ENCODE measurements at places on chromosomes 6 and 20.

DNA sequence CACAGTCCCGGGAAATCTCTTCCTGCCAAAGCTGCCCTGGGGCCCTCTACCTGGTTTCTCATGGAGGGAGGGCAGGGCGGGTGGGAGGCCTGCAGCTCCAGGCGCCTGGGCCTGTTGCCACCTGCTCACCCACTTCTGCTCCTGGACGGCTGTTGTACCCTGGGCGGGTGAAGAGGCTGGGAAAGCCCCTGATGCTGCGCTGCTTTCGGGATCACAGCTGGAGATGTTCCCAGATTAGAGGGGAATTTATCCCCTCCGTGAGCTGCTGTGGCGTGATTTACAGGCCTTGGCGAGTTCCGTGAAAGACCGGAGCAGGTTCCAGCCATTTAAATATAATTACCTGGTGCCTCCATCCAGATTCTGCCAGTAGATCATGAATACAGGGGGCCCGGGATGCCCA, 12.3 kb upstream of the VSTM2L start:
- DNase-seq: no peak

DNA sequence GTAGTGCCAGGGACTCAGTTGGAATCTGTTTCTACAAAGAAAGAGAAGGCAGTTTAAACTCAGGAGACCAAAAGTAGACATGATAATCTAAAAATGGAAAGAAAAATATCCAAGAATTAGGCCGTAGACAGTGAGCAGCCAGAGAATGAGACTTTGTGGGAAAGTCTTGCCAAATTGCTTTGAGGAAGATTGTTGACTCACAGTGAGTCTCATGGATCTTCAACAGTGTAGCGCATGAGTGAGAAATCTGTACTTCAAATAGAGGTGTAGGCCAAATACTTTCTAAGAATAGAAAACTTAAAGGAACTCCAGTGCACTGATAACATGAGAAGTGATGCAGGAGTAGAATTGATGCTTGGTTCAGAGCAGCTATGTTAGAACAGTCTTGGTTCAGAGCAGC, 284.5 kb downstream of the HTR1B start:
- DNase-seq: peak; percentile 68

- no peak for DNase-seq
These were observed 21.7 kb upstream of the TBC1D20 start for GRCh38 chr20:483815-484644.

- no peak for DNase-seq
These were observed 120.7 kb upstream of the ADGRF1 start for GRCh38 chr6:47162793-47163192.

GRCh38 chr6:39347906-39348585, 25.5 kb upstream of the KCNK16 start:
- peak; percentile 47 for DNase-seq

DNA sequence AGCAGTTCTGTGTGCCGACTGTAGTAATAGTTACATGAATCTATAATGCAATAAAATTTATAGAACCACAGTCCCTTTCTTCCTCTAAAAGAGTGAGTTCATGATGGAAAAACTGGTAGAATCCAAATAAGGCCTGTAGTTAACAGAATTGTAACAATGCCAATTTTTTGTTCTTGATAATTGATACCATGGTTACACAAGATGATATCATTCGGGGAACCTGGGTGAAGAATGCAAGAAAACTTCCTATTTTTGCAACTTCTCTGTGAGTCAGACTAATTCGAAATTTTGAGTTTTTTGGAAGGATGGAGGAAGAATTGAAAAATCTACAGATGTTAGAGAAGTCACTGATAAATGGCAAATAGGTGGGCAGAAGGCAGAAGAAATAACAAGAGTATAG, 381.8 kb downstream of the CDKAL1 start:
- peak; percentile 41 for DNase-seq

DNA sequence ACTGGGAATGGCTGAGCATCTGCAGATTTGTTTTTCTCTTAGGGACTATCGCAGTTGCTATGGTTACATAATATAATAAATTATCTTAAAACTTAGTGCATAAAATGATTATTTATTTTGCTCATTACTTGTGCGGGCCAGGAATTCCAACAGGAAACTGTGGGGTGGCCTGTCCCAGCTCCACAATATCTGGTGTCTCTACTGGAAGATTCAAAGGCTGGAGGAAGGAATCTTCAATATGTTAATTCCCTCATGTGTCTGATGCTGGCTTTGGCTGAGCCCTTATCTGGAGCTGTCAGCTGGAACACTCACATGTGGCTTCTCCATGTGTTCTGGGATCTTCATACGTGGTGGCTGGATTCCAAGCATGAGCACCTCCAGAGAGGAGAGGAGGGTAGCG, 23.9 kb upstream of the B3GAT2 start:
- DNase-seq: no peak

GRCh38 chr20:8320306-8320705, 188.2 kb downstream of the PLCB1 start:
- no peak for DNase-seq

GRCh38 chr20:37649017-37649416, 44.8 kb upstream of the CTNNBL1 start:
- DNase-seq: no peak

DNA sequence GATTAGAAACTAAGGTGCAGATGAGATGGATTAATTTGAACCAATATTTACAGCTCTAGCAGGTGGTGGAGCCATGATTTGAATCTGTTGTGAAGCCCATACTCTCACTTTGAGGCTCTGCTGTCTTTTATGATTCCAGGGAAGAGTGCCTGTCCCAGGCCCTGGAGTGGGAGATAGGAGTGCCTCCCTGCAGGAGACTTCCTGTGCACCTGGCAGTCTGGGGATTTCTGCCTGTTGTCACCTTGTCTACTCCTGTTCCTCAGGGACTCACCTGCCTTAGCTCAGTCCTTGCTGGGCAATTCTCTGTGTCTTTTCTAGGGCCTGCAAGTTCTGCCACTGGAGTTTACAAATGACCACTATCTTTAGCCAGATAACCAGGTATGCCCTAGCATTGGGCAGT, 46.3 kb downstream of the SCAND1 start:
- DNase-seq: no peak

- DNase-seq: peak; percentile 58
These were observed 303.3 kb upstream of the MMS22L start for GRCh38 chr6:97586344-97586743.

DNA sequence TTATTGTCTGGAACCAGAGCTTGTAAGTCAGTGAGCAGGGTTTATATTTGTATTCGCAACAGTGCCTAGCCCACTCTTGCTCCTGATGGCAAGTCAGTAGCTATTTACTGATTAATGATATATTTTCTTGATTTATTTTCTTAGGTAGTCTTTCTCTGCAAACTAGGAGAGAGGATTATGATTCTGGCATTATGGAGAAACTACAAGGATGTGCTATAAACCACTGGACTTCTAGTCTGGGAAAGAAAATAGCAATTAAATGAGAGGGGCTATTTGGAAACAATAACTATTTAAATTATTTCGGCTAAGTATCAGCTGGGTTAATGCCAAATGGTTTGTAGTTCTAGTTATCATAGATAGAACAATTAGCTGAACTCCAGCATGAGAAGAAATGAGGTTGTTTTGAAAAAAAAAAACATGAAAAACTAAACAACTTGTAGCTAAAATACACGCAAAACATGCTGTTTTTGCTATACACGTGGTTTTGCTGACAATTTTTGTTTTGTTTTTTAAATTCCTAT, 304.9 kb upstream of the TCF21 start:
- no peak for DNase-seq

GRCh38 chr20:41034239-41034638, 5.6 kb downstream of the TOP1 start:
- no peak for DNase-seq

- DNase-seq: no peak
These were observed 14.8 kb upstream of the FKBP5 start for GRCh38 chr6:35703554-35703953.

DNA sequence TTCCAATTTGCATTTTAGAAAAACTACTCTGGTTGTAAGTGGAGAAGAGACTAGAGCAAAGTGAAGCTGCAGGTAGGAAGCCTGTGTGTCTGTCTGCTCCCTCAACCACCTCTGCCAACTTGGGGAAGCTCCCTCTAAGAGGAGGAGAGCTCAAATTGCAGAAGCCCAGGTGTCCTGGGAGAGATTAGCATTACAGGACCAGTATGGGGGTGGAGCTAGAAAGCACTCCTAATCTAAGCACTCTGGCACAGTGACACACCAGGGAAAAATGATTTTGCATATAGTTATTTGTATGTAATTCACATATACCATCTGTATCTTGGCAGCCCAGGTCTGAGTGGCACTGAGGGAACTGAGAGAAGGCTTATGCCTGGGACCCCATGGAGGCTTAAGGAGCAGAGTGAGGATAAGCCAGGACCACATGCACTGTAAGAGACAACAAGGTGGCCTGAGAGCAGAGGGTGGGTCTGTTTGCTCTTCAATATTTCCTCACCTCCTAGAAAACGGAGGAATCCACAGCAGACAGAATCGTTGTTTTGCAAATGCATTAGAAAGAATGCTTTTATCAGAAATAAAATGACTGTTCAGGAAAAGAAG, 13.6 kb downstream of the GSTA2 start:
- no peak for DNase-seq

DNA sequence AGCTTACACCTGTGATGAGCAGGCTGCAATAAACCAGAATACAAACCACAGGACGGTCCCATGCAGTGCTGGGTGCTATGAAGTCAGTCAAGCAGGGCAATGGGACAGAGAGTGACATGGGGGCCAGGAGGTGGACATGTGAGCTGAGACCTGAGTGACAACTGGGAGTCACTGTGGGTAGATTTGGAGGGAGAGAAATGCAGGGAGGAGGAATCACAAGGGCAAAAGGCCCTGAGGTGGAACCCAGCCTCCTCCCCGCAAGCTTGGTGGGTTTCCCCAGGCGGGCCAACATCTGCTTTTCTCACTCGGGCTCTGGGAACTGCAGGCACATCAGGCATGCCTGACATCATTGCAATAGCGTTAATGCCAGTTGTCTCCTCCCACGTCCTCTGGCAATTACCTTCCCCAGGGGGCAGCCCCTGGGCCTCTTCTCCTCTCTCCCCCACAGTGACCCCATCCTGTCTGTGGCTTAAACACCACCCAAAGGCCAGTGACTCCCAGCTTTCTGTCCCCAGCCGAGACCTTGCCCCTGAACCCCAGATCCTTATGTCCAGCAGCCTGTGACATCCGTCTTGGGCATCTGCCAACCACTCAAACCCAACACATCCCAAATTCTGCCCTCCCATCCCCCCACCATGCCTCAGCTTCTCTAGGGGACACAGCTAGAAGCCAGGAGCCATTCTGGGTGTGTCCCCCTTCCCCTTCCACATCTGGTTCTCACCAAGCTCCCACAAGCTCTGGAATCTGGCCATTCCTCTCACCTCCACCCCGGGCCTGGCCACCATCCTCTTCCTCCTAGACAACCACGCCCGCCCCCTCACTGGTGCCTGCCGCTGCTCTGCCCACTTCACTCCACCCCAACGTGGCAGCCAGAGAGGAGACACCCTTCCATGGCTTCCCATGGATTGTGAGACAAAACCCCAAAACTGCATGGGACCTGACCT, 28.2 kb downstream of the PDRG1 start:
- no peak for DNase-seq

- peak; percentile 50 for DNase-seq
These were observed 29.3 kb upstream of the TBC1D7 start for GRCh38 chr6:13357551-13358075.

GRCh38 chr20:33460711-33461110, 17.1 kb upstream of the SNTA1 start:
- DNase-seq: no peak

- peak; percentile 34 for DNase-seq
These were observed 637 bp downstream of the TFB1M start for GRCh38 chr6:155313602-155314091.

DNA sequence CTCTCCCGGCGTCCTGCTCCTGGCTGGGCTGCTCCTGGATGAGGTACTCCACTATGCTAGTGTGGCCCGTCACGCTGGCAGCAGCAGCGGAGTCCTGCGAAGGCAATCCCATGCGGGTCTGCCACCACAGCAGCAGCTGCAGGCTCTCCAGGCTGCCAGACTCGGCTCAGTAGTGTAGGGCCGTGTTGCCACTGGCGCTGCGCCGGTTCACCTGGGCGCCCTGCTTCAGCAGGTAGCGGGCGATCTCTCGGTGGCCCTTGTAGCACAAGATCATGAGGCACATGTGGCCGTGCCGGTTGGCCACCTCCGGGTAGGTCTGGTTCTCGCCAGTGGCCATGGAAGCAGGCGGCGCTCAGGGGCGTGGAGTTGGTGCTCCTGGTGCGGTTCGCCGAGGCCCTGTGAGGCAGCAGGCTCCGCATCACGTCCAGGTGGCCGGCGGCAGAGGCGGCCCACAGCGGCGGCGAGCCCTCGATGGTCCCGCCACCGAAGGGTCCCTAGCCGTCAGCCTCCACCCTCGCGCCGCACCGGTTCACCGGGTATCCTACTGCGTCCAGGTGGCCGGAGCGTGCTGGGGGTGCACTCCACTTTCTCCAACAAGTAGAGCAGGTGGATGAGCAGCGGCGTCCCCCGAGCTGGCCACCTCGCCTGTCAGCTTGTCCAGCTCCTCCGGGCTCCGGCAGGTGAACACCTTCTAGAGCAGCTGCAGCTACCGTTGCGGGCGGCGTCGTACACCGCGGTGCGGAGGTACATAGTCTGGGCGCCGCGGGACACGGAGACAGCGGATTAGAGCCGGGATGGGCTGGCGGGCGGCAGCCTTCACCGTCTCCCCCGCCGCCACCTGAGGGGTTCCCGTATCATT, 19.8 kb downstream of the RFPL4B start:
- no peak for DNase-seq

GRCh38 chr6:123570813-123571684, 65.7 kb downstream of the TRDN start:
- no peak for DNase-seq

DNA sequence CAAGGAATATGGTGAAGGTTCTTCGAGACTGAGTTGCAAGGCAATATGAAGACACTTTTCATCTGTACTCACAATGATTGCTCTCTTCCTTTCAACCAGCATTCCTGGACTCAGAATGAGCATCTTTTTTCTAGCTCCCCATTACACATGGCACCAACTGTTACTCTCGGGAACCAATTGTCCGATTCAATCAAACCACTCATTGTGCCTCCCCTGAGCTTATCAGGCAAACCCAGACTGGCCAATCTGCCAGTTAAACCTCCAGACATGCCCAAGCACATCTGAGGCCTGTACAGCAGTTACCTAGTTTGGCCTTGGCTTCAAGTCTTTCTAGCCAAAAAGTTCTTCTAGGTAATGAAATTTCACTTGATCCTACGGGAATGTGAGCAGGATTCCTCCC, 164.1 kb downstream of the ID4 start:
- DNase-seq: no peak

- DNase-seq: peak; percentile 45
These were observed 6.0 kb upstream of the FASTKD5 start for GRCh38 chr20:3165473-3166337.

DNA sequence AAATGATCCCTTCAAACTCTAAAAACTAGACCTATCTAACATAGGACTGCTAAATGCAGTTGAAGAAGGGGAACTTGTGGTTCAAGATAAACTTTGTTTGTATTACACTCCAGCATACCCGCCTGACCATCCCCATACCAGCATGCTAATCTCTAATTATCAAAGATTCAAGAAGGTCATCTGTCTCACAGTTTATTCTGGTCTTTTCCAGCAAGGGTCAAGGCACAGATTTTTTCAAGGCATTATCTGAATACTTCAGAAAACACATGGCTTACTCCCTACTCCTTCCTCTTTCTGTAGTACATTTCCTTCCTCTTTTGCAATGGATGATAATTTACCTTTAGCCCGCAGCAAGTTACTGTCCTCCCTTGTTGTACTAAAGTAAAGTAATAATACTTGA, 174.1 kb downstream of the PKHD1 start:
- no peak for DNase-seq

- DNase-seq: no peak
These were observed 3.5 kb downstream of the AKIRIN2 start for GRCh38 chr6:87698547-87699006.
